ENCODE measurements at places on chromosomes 16 and 17.

- peak; percentile 94 for DNase-seq
Observed at GRCh38 chr17:77266891-77267341, 126.1 kb downstream of the SEC14L1 start.

- DNase-seq, result no peak
Observed at GRCh38 chr16:54952195-54952594, 21.5 kb downstream of the IRX5 start.

DNA sequence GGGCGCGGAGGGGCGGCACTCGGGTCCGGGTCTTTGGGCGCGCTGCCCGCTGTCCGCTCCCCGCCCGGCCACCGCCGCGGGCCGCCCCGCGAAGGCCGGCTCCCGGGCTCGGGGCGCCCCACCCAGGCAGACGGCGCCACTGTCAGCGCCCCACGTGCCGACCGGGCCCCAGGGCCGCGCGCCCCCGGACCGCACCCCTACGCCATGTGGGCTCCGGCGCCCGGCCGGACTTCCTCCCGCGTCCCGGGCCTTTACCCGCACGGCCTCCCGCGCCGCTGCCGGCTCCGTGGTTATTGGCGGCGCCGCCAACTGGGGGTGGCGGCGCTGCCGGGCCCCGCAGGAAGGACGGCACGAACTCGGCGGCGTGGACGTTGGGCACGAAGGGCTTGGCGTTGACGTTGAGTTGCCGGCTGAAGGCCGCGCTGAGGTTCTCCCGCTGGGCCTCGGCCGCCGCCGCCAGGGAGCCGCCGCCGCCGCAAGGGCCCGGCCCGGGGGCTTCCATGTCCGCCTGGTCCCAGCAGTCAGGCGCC lies 577 bp downstream of the GSPT1 start:
- DNase-seq, result no peak

DNA sequence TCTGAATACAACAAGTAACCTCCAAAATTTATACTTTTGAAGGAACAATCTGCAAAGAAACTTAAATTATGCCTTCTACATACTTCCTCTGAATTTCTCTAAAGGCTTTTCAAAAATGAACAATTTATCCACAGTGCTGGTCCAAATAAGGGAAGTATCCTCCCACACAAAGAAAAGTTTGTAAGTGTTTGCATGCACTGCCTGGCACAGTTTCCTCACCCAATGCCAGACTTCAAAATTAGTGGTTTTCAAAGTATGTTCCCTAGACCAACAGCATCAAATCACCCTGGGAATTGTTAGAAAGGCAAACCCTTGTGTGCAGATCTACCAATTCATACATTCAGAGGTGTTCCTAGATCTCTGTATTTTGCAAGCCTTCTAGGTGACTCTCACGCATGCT lies 82.5 kb downstream of the PCTP start:
- no peak for DNase-seq

DNA sequence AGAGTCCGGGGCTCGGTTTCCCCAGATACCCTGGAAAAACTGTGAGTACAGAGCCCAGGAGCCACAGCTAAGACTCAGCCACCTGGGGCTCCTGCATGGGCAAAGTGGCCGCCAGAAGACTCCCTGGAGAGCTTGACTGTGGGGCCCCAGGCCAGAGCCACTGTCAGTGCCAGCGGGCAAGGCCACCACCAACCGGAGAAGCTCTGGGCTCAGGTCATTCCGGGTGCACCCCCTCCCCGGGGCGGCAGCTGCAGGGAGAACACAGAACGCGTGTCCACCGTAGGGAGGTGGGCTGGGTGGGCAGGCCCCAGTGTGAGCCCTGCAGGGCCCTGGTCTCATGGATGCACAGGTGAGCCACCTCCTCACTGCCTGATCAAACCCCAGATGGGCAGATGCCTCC lies 22.3 kb upstream of the RBFOX3 start:
- no peak for DNase-seq

GRCh38 chr17:8122422-8122923 lies 1.4 kb downstream of the HES7 start:
- DNase-seq, result no peak

DNA sequence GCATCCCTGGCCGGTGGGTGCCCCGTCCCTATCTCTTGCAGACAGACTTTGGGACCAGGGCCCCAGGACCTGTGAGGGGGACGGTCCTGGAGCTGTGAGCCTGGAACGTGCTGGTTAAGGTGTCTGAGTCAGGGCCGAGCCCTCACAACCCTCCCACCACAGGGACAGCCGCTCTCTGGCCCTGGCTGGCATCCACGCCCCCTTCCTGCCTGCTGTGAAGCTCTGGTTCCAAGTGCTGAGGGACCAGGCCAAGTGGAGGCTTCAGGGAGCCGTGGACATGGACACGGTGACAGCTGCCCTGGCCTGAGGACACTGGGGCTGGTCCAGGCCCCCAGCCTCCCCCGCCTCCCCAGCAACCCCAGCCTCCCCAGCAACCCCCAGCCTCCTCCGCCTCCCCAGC lies 6.6 kb downstream of the TSR3 start:
- DNase-seq, result no peak

DNA sequence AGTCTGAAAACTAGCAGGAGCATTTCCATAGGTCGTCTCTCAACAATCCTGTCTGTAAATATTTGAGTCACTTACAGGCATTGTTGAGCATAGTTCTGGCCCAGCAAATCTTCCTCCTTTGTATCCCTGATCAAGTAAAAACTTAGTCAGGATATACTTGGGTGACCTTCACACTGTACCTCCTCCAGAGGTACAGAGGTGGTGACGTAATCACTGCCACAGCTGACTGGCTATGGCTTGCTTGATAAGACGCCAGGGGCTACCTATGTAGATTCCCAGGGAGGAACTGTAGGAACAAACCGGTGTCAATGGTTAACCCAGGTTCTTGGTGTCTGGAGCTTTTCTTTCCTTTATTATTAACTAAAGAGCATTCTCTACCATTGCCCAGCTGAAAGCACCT lies at the start of gene KCNJ16:
TSS of gene KCNJ16 (plus strand) at position 270 of the 400 bp plus-strand sequence. CDS start 56,863 bp downstream, outside the sequence.
- DNase-seq, result no peak

GRCh38 chr17:74964988-74965622 lies 7.5 kb downstream of the HID1 start:
- DNase-seq, result no peak

DNA sequence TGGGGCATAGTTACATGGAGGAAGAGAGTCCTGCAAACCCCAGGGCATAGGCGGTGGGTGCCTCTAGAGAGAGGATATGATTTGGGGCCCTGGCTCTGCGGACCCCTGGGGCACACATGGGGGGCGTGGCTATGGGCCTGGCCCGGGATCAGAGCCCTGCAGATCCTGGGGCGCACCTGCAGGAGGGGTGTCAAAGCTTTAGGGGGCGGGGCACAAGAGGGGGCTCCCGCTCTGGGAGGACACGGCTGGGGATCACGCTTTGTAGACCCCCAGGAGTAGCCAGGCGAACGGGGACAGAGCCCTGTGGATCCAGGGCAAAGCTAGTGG lies 497 bp downstream of the BCL7C start:
- DNase-seq, result no peak

DNA sequence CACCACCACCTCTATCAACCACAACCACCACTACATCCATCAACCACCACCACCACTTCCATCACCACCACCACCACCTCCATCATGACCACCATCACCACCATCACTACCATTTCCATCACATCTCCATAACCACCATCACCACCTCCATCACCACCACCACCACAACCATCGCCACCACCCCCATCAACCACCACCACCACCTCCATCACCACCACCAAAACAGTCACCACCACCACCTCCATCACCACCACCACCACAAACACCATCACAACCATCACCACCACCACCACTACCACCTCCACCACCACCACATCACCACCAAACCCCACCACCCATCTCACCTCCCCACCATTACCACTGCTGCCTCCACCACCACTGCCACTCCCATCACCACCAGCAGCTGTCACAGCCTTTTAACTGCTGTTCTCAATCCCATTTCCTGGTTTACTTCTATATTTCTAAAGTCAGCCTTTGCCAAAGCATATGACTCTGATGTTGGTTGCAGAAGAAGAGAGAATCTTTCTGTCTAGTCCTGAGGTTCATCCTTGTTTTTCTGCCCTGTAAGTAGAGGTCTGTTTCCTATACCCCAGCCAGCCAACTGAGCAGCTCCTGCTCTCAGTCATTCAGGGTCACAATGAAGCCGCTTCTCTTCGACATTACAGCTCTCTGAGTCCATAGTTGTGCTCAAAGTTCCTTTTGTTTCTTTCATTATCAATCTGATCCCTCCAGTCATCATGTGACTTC lies 14.0 kb downstream of the MARCHF10 start:
- no peak for DNase-seq

DNA sequence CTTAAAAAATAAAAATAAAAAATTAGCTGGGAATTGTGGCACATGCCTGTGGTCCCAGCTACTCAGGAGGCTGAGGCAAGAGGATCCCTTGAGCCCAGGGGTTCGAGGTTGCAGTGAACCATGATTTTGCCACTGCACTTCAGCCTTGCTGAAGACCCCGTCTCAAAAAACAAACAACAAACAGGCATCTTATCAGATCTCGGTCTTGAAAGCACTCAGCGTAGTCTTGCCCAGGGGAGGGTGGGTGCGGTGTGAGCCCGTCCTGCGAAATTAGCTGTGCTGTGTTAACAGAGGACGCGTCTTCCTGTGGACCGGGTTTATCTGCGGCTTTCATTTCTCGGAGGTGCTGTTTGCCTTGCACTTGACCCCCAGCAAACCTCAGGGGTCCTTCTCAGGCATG lies 5.4 kb downstream of the GAA start:
- no peak for DNase-seq

- no peak for DNase-seq
Observed at GRCh38 chr16:57648125-57648524, 19.7 kb downstream of the ADGRG1 start.

DNA sequence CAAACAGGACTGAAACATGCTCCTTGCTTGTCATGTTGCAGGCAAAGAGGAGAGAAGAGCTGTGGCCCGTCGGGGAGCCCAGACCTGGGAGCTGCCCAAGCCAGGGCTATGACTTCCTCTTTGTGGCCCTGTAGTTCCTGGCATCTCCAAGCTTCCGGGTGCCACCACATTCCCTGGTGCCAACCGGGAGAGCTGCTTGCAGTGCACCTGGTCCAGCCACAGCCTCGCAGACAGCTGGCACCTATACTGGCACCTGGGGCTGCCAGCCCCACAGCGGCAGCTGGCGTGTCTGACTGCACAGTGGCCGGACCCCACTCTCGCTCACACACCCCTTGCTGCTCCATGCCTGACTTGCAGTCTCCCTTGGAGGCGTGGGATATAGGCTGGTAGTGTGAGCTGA lies 37.1 kb upstream of the FOXJ1 start:
- no peak for DNase-seq

- DNase-seq, result no peak
Observed at GRCh38 chr17:78448356-78448993, 70.0 kb downstream of the PGS1 start.

Measured in AML-193 (cell line).